ENCODE measurements at places on chromosomes 5 and 9.

DNA sequence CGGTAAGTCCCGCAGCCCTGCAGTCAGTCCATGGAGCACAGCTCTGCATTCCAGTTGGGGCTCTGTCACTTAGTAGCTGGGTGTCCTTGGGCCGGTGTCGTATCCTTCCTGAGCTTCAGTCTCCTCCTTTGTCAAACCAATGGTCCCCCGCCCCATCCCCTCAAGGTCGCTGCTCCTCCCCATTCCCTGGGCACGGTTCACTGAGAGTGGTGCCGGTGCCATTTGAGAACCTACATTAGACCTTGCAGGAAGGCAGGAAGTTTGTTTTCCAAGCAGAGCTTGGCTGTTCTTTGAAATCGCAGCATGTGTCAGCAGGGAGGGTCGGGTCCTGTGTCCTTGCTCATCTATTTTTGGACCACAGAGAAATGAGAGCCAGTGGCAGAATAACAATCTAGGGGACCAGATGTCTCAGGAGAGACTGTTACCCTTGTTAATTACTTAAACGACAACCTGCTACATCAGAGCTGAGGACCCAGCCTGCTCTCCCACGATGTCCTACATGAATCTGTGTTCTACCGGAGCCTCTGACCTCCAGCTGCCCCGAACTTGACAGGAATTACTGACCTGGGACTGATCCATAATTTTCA is 21.7 kb upstream of the BARHL1 start:
- DNase-seq: no peak

DNA sequence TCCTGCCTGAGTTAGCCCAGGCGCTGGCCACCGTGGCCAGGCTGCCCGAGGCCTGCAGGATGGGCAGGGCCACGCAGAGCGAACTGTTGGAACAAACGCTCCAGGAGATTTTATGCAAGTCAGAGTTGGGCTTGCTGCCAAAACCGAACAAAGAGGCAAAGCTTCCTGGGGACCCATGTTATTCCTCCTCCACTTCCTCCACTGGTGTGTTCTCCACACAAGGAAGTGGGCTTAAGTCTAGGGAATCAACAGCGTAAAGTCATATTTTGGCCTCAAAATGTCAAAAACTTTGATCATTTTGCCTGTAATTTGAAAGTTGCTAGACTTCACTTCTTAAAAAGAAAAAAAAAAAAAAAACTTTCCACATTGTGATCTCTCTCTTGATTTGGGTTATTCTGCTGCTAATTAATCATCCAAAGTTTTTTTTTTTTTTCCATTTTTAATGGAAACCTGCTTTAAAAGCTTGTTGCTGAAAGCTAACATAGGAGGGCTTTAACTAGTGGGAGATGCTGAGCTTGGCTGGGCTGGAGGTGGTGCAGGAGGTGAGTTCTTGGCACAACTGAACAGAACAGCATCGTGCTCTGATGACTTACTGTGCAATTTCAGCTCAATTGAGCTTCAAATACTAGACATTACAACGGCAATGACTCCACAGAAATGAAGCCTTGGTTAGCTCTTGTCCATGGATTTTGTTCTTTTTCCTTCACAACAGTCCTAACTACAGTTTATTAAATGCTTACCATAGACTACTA is 73.0 kb downstream of the PTPDC1 start:
- DNase-seq: peak; percentile 67

DNA sequence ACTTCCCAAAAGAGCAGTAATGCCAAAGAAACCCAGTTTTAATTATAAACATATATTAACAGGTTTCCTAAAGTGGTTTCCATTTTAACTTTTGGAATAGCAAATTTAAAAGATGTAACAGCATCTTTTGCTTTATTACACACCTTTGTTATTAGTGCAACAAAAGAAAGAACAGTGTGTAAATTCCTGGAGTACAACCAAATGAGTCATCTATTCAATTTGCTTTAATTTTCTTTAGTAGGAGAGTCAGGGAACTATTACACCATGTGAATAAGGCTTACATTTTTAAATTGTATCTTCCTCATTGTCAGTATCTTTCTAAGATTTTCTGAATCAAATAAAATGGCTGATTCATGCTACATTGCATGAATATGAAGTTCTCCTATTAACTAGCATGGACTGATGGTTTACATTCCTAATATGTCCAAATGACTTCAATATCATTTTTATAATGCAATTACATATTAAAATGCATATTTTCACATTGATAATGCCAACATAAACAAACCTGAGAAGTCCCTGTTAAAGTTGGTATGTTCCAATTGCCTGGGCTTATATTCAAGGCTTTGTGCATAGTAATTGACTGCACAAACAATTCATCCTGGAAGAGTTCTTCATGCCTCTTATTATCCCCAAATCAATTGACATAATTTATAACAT is 22.5 kb downstream of the EDIL3 start:
- no peak for DNase-seq

DNA sequence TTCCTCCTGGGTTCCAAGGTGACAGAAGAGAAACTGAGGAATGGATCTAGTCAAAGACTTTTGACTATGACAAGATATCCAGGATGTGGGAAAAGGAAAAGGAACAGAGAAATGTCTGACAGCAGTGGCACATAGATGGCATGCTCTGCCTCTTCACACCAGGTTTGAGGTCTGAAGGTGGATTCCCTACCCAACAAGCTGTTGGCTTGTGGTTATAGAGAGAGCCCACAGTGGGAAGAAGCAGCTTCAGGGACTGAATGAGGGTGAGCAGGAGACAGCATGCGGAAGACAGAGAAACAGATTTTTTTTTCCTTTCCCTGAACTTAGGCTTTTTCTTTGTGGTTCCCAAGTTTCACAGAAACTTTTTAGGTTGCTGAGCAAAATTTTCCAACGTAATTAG is 20.6 kb downstream of the IFNW1 start:
- no peak for DNase-seq

- DNase-seq: no peak
Observed at GRCh38 chr9:15239816-15240215, 67.2 kb downstream of the TTC39B start.

DNA sequence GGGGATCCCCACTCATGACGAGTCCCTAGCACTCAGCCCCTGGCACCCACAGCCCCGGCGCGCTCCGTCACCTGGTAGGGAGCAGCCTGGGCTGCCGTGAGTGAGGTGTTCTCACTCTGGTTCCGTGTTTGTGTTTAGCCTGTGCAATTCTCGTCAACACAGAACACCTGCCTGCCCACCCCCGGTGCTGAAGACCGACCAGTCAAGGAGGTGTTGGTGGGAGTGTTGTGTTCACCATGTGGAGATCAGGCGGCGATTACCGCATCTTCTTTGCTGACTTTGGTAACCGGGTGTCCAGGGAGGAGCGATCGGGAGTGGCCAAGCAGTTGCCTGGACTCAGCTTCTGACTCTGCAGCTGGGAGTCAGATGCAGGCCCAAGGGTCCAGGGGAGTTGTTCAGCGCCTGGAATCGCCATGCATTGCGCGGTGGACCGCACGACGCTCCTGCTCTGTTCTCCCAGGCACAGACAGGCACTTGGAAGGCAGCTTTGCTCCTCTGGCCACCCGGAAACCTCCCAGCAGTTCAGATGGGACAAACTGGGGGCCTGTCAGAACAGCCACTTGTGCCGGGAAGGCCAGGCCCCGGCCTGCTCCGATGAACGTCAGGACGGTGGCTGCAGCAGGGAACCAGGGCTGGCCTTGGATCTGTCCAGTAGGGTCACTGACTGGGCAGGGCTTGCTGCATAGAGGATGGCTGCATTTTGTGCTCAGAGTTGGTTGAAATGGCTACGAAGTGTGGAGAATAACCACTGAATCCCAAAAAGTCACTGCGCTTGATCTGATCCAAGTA is 28.2 kb downstream of the EXOC3 start:
- DNase-seq: no peak

DNA sequence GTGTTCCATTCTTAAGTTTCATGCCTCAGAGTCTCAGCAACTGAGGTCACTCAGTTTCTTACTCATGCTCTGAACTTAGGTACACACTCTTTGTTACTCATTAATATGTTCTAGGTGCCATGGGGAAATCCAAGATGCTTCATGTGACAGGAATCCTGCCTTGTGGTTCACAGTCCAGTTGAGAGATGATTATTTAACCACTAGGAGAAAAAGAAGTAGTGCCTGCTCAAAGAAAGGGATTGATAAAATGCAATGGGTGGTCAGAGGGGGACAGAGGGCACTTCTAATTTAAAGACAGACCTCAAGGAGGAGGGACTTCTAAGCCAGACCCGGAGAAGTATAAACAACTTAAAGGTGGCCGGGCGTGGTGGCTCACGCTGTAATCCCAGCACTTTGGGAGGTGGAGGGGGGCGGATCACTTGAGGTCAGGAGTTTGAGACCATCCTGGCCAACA is 69.0 kb downstream of the UGCG start:
- peak; percentile 99 for DNase-seq

DNA sequence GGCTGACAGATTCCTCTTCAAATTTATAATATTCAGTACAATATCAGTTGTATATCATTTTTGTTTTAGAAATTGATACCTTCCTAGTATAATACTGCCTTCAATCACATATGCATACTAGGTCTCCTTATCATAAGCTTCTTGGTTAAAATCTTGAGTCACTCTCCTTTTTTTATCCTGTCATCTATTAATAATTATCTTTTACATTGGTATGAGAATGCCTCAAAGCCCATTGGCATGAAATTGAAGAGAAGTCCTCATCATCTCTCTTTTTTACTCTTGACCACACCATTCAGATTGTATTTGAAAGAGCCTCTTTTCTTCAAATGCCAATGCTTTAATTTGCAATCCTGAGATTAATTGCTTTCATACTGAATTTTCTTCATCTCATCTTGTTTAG is 810.3 kb downstream of the BRINP1 start:
- DNase-seq: no peak

DNA sequence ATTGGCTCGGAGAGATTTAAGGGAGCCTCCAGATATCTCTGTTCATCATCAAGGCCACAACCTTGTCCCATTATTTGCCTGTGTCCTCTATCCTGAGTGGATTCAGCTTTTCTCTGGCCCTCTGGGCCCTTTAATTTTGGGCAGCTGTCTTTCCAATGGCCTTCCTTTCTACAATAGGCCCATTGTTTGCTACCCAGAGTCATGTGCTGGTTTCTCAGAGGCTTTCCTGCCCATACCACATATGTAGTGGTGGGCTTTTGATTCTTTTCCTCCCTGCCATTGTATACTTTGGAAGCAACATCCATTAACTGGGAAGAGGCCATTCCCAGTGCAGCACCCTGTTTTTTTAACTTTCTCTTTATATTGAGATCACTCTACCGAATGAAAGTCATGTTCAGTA is 233.9 kb upstream of the SGCD start:
- DNase-seq: no peak

- no peak for DNase-seq
Observed at GRCh38 chr9:135607401-135608293, 31.7 kb downstream of the GLT6D1 start.

DNA sequence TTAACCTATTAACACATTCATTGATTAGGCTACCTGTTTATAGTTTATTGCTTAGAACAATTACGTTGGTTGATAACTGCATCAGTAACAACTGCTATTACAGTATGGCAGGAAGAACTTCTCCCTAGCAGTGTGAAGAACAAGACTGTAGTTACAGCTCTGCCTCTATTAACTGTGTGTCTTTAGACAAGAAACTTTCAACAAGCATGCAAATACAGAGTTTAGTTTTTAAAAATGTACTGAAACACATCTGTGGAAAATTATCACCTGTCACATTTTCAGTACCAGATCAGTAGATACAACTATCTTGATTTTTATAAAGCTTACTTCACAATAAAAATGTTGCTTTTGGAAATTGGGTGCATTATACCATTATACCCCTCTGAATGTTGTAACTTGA is 22.2 kb downstream of the ELL2 start:
- no peak for DNase-seq

- DNase-seq: no peak
Observed at GRCh38 chr9:132942541-132943182, 1.8 kb downstream of the TSC1 start.

DNA sequence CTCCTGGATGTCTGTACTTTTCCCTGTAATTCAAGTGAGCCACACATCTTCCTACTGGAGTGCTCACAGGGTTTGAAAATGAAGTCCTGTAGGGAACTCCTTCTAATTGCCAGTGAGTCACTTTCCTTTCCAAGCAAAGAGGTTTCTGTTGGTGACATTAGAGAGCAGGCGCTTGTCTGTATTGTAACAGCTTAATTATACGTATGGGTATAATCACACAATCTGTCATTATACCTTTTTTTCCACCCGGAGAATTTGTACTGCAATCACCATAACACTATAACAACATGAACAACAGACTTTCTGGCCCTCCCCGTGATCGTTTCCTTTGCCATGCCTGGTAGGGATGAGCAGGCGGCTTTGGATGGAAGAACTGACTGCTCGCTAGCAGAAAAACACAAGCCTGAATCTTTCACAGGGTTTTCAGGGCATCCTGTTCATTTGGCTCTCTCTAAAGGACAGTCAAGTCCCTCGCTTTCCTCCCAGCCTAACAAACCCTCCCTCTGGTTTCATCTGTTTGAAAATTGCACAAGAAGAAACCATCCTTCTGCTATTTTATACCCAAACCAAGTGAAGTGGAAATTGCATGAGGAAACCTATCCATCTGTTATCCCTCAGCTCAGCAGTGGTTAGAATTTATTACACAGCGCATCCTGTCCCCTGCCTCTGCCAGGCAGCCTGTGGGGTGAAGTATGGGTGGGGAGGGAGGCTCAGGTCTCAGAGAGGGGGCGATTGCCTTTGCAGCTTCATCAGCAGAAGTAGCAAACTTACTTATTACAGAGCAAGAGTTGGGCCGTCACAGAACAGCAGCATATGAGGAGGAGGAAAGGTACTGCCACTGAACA is 307.0 kb upstream of the TLE4 start:
- DNase-seq: no peak

DNA sequence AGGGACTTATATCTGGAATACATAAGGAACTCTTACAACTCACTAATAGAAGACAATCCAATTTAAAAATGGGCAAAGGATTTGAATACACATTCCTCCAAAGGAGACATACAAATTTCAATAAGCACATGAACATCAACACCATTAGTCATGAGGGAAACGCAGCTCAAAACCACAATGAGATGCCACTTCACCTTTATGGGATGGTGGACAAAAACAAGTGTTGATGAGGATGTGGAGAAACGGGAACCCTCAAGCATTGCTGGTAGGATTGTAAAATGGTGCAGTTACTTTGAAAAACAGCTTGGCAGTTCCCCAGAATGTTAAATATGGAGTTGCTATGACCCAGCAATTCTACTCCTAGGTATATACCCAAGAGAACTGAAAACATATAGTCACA is 72.7 kb upstream of the IER5L start:
- peak; percentile 35 for DNase-seq

DNA sequence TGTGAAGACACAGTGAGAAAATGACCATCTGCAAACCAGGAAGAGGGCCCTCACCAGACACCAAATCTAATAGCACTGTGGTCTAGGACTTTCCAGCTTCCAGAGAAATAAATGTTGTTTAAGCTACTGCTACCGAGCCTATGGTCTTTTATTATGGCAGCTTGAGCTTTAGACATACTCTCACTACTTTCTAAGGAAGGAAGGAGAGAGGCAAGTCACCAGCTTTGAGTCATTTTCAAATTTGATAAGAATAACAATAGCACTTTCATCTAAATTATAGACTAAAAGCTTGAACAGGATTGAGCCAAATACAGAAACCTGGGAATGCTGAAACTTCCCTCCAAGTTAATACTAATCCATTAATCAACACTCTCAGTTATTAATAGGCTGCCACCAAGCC is 64.4 kb downstream of the PLPPR1 start:
- DNase-seq: no peak

- DNase-seq: no peak
Observed at GRCh38 chr9:128370367-128370751, 815 bp upstream of the URM1 start.

Data from LHCN-M2 (cell line).